Psoas muscle (tissue), 8 donors: ENCODE measurements at places on chromosomes 11 and 22.
A peak's percentile ranks its signal among the peaks of the same experiment; 100 is the strongest.

DNA sequence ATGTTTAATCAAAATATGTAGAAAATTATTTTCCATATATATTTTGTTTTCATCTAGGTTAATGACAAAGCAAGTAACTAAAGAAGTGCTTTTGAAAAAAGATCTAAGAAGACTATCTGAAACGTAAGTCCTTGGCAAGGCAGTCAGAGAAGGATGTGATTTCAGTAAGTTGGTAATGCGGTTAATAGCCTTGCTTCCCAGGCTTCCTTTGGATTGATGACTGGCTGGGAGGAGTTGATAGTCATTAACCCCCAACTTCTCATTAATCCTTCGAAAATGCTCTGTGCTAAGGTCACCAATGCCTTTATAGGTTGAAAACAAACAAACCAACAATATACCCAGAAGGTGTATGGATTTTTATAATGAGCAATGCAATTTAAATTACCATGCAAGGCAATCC is 1326.5 kb downstream of the LRRC4C start:
- H3K4me1 ChIP-seq: no peaks in the 10 kb centered on the region
- H3K27me3 ChIP-seq: no peaks in the 10 kb centered on the region
- no peaks in the 10 kb centered on the region for H3K36me3 ChIP-seq

DNA sequence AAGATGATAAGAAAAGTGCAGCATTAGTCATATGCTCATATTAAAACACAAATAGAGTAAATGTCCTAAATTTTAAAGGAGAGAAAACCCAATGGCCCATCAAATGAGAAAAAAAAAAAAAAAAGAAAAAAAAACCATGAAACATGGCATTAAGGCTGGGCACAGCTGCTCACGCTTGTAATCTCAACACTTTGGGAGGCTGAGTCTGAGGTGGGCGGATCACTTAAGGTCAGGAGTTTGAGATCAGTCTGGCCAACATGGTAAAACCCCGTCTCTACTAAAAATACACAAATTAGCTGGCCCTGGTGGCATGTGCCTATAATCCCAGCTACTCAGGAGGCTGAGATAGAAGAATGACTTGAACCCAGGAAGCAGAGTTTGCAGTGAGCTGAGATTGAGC is 515.5 kb upstream of the ANO3 start:
- no peaks in the 10 kb centered on the region for H3K27me3 ChIP-seq
- H3K27ac ChIP-seq: no peak overlapping the region
- H3K4me1 ChIP-seq: no peaks in the 10 kb centered on the region
- no peak for DNase-seq

DNA sequence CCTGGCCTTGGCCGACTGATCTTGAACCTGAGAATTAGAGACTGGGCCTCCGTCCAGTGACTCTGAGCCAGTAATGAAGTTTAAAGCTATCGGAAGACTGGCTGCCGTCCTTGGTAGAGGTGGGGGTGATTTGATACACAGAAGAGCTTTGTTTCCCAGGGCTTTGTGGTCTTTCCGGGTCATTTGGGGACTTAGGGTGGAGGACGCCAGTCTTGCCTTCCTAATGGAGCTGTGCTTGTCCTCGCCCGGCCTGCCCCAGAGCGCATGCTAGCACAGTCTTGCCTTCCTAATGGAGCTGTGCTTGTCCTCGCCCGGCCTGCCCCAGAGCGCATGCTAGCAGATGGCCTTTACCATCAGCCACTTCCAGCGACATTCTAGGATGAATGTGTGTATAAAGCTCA is 65.8 kb downstream of the ST3GAL4 start:
- H3K27me3 ChIP-seq: no peaks in the 10 kb centered on the region
- no peak for DNase-seq
- no peak overlapping the region for H3K27ac ChIP-seq
- no peak overlapping the region for H3K4me3 ChIP-seq
- no peaks in the 10 kb centered on the region for H3K36me3 ChIP-seq

- H3K27me3 ChIP-seq: no peaks in the 10 kb centered on the region
- DNase-seq: no peak
- no peak overlapping the region for H3K4me3 ChIP-seq
- H3K36me3 ChIP-seq: no peaks in the 10 kb centered on the region
- no peak overlapping the region for H3K27ac ChIP-seq
These were observed 40.9 kb downstream of the TCF20 start for GRCh38 chr22:42229455-42230149.

- H3K27me3 ChIP-seq: no peaks in the 10 kb centered on the region
- H3K4me1 ChIP-seq: no peaks in the 10 kb centered on the region
- DNase-seq: no peak
- no peaks in the 10 kb centered on the region for H3K36me3 ChIP-seq
- H3K4me3 ChIP-seq: no peak overlapping the region
These were observed 54.3 kb downstream of the RTL6 start for GRCh38 chr22:44443641-44444235.

GRCh38 chr11:65362320-65362931 is 7.9 kb downstream of the TIGD3 start:
- H3K36me3 ChIP-seq: no peaks in the 10 kb centered on the region
- H3K27me3 ChIP-seq: no peaks in the 10 kb centered on the region
- no peak overlapping the region for H3K27ac ChIP-seq
- peaks cover 15% of the 10 kb centered on the region for H3K4me1 ChIP-seq
- H3K4me3 ChIP-seq: no peak overlapping the region

DNA sequence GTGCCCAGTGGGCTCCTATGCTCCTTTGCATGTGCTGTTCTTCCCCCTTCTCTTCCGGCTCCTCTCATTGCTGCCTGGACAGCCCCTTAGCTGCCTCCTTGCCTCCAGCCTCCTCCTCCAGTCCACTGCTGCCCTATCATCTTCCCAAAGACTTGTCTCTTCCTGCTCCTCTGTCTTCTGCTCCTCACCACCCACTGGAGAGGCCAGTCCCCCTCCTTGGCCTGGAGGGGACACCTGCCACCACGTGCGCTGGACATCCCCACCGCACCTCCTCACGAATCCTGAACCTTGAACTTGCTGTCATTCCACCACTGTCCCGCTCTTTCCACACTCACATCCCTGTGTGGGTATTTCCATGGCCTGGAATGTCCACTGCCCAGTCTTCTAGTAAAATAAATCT is 49.8 kb downstream of the MICAL2 start:
- no peak overlapping the region for H3K4me3 ChIP-seq
- peaks cover 13% of the 10 kb centered on the region for H3K36me3 ChIP-seq
- peak overlapping the region; percentile 67 for H3K27ac ChIP-seq
- H3K27me3 ChIP-seq: no peaks in the 10 kb centered on the region

- no peaks in the 10 kb centered on the region for H3K36me3 ChIP-seq
- H3K27ac ChIP-seq: peak overlapping the region; percentile 91
- H3K4me1 ChIP-seq: peaks cover 24% of the 10 kb centered on the region
- no peak overlapping the region for H3K4me3 ChIP-seq
- DNase-seq: no peak
- no peaks in the 10 kb centered on the region for H3K27me3 ChIP-seq
These were observed 1.3 kb downstream of the STARD10 start for GRCh38 chr11:72792437-72793021.

- no peak overlapping the region for H3K27ac ChIP-seq
- no peak for DNase-seq
- no peaks in the 10 kb centered on the region for H3K36me3 ChIP-seq
- H3K4me3 ChIP-seq: no peak overlapping the region
- H3K27me3 ChIP-seq: no peaks in the 10 kb centered on the region
These were observed 69.0 kb downstream of the UBASH3B start for GRCh38 chr11:122724520-122724919.

- peaks cover 3% of the 10 kb centered on the region for H3K27me3 ChIP-seq
- no peak overlapping the region for H3K4me3 ChIP-seq
- no peaks in the 10 kb centered on the region for H3K36me3 ChIP-seq
- H3K4me1 ChIP-seq: peaks cover 7% of the 10 kb centered on the region
- no peak for DNase-seq
- no peak overlapping the region for H3K27ac ChIP-seq
These were observed 23.5 kb upstream of the PICK1 start for GRCh38 chr22:38033522-38034277.

- no peak overlapping the region for H3K4me3 ChIP-seq
- H3K27ac ChIP-seq: no peak overlapping the region
- peaks cover 55% of the 10 kb centered on the region for H3K4me1 ChIP-seq
- H3K36me3 ChIP-seq: peaks cover 57% of the 10 kb centered on the region
These were observed 24.1 kb upstream of the RASL10A start for GRCh38 chr22:29339381-29340235.

DNA sequence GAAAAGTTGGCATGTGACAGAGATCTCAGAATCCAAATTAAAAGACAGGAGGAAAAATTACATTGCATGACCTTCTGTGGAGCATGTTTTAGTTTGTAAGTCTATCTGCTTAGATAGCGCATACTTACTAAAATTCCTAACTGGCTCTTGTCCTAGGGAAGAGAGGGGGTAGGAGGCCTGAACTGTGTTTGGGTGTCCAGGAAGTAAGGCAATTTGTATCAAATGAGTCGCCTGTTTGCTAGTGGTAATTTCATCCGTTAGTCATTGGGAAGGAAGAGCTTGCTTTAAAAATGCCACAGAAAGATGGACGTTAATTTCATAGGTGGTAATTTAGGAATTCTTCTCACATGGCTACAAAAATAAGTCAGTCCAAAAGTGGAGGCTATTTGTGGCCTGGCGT is 18.5 kb downstream of the GRK3 start:
- no peak overlapping the region for H3K4me3 ChIP-seq
- H3K27ac ChIP-seq: no peak overlapping the region
- no peak for DNase-seq
- H3K27me3 ChIP-seq: no peaks in the 10 kb centered on the region

DNA sequence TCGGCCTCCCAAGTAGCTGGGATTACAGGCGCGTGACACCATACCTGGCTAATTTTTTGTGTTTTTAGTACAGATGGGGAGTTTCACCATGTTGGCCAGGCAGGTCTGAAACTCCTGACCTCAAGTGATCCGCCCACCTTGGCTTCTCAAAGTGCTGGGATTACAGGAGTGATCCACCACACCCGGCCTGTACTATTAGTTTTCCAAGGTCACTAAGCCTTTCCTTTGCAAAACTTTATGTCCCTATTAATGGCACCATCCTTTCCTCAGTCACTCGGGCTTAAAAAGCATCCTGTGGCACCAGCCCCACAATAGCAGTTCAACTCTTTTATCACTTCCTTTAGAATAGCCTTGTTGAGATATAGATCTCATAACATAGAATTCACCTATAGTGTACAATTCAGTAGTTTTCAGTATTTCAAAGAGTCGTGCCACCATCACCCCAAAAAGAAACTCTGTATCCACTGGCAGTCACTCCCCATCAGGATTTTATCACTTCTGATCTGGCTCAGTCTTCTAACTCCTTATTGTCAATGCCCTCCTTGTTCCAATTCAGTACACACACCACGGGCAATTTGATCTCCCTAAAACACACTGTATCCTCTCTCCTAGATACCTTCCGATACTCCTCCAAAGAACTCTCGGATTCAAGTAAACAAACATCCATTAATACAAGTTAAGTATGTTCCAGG is 921 bp upstream of the BCL2L13 start:
- DNase-seq: no peak
- peak overlapping the region; percentile 85 for H3K4me3 ChIP-seq
- peak overlapping the region; percentile 93 for H3K27ac ChIP-seq
- H3K27me3 ChIP-seq: no peaks in the 10 kb centered on the region

- peaks cover 53% of the 10 kb centered on the region for H3K4me1 ChIP-seq
- H3K4me3 ChIP-seq: peak overlapping the region; percentile 100
- H3K27me3 ChIP-seq: no peaks in the 10 kb centered on the region
- no peaks in the 10 kb centered on the region for H3K36me3 ChIP-seq
These were observed 1.0 kb downstream of the CTSD start for GRCh38 chr11:1762537-1763302.

DNA sequence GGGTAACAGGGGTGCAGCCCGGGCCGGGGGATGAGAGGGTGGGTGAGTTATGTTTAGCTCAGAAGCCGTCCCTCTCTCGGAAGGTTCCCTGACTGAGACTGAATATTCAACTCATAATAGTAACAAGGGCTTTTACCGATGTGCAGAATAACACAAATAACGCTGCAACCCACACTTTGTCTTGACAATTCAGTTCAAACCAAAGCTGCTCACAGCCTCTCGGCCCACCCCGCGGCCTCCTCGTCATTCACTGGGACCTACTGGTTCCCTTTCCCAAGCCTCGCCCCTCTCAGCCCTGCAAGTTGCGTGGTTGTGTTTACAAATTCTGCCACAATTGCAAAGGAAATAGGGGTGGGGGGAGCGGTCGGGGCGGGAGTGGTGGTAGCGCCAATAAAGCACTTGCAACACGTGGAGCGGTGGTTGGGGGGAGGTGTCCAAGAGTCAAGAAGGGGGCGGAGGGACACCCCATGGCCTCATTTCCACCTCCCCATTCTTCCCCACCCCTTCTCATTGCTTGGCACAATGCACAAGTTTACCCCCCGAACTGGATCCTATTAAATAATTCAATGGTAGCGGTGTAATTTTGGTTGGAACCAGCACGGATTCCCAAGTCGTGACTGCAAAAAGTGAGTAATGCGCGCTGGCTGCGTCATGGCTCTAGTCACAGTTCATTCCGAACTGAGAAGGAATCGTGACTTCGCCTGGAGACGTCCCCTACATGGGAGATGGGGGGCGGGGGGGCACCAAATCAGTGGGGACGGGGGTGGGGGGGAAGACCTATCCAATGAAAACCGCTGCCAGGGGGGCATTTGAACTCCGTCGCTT is 102.0 kb upstream of the HSD17B12 start:
- no peak overlapping the region for H3K27ac ChIP-seq
- no peak for DNase-seq
- peak overlapping the region; percentile 75 for H3K4me3 ChIP-seq
- no peaks in the 10 kb centered on the region for H3K36me3 ChIP-seq
- peaks cover 47% of the 10 kb centered on the region for H3K4me1 ChIP-seq
